Myocyte (in vitro differentiated cells): ENCODE measurements at places on chromosomes 3 and 15.

- DNase-seq: peak; percentile 7
Measured at GRCh38 chr3:100602506-100603444, 6.6 kb upstream of the ADGRG7 start.

- DNase-seq: no peak
Measured at GRCh38 chr3:58242340-58242739, 4.7 kb downstream of the ABHD6 start.

DNA sequence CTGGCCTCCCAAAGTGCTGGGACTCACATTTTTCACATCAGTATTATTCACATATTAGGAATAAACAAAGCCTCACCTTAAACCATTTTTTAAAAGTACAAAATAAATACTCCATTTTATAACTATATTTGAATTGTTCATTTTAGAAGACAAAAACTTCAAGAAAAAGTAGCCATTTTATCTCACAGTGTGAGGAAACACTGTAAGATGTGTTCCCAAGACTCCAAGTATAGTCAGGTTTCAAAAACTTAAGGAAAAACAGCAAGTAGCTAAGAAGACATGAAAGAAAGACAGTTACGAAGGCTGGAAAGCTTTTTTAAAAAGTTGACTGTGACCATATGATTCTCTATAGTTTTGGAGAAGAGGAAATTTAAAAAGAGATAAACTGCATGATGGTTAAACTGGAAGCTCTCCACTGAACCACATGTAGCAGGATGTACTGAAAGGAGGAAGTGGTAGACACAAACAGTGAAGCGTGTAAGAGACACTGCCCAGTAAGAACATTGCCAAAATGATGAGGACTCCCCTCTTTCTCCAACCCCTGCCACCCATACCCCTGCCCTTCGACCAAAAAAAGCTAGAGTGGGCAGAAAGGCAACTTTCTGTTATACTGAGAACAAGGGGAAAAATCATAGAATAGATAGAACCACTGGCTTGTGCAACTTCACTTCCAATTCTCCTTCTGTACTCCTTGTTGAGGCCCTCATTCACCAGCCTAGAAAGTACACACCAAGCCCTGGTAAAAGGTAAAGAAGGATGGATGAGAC is 6.2 kb upstream of the TMF1 start:
- DNase-seq: no peak

GRCh38 chr3:107574650-107575049 is 51.9 kb downstream of the BBX start:
- peak; percentile 70 for DNase-seq

DNA sequence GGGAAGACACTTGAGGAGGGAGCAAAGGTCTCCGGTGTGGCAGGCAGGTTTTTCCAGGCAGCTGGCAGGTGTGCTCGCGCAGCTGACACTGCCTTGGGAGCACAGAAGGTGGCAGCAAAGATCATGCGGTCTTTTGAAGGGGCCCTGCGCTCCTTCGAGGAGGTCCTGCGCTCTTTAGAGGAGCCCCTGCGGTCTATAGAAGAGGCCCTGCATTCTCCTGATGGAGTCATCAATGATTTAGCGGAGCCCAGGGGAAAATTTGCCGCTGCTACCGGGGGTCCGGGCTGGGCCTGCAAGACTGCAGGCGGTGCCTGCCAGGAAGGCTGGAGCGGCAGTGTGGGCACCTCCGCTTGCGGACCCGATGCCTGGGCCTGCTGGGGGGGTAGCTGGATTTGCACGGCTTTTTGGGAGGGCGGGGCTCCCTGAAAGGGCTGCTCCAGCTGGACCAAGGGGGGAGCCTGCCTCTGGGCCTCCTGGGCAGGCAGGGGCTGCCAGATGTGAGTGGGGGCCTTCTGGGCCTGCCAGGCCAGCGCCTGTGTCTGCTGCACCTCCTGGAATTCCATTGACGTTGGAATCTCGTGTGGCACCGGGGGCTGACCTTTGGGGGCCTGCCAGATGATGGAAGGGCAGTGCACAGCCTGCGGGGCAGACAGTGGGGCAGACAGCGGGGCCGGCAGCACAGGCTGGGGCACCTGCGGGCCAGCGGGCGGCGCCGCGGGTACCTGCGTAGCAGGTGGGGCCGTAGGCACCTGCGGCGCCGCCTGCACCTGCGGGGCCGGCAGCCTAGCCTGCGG is 2.1 kb downstream of the MAGEL2 start:
- DNase-seq: no peak

- no peak for DNase-seq
Measured at GRCh38 chr3:58144478-58145325, 66.1 kb downstream of the DNASE1L3 start.

- DNase-seq: no peak
Measured at GRCh38 chr3:117226932-117227331, 517.4 kb downstream of the TUSC7 start.

- DNase-seq: no peak
Measured at GRCh38 chr15:25054329-25054728, 99.5 kb downstream of the SNRPN start.

GRCh38 chr15:73328149-73328820 is 40.5 kb downstream of the HCN4 start:
- DNase-seq: no peak

DNA sequence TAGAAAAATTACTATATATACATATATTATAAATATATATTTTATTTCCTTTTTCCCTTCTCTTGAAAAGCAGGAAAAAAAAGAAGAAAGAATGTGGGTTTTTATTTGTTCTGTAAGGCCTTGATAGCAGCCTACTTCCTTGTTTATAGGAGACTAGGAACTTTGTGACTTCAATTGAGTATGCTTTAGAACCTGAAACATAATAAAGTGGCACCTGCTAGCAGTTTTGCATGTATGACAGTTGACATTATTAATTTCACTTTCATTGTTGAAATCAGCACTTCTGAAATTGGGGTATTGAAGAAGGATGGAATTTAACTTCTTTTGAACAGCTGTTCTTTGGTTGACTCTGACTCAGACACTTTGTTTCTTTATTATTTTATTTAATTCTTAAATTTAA is 56.9 kb downstream of the GLCE start:
- peak; percentile 10 for DNase-seq

- DNase-seq: no peak
Measured at GRCh38 chr3:111808439-111808838, 50.6 kb upstream of the PHLDB2 start.

- DNase-seq: no peak
Measured at GRCh38 chr3:194395778-194396538, 3.1 kb downstream of the GP5 start.

GRCh38 chr15:40554161-40554525 is 10.7 kb downstream of the CCDC32 start:
- DNase-seq: no peak

- no peak for DNase-seq
Measured at GRCh38 chr15:51244423-51244869, 94.0 kb downstream of the CYP19A1 start.

- DNase-seq: no peak
Measured at GRCh38 chr3:170477395-170477794, 58.7 kb downstream of the CLDN11 start.

GRCh38 chr15:101332061-101332467 is 37.0 kb upstream of the SNRPA1 start:
- no peak for DNase-seq

GRCh38 chr3:59101231-59101736 is 51.5 kb upstream of the CFAP20DC start:
- peak; percentile 87 for DNase-seq

DNA sequence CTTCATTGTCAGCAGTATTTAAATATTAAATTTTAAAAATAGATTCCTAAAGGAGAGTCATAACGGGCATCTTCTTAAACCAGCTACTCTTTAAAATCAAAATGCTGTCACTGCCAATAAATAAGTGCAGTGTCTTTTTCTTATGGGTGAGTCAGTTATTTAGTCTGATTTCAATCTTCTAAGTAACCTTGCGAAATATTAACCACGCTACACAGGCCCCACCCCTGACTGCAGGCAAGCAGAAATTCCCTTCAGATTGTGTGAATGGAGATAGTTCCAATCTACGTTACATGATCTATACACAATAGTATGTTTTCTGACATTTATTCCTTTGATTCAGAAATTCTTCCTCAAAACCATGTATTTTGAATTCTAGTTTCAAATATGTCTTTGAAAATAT is 141.5 kb downstream of the GADL1 start:
- DNase-seq: peak; percentile 24

DNA sequence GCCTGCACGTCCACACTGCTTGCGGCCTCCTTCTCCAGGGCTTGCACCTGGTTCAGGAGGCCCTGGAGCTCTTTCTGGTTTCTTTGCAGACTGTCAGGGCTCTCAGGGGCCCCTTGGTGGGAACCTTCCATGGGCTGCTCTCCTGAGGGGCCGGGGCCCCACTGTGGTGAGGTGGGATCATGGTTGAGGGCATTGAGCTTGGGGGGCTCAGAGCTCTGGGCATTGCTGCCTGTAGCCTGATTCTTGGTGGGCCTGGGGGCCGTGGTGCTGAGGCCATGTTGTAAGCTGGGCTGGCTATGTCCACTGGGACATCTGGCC is 7.5 kb downstream of the XIRP1 start:
- no peak for DNase-seq

DNA sequence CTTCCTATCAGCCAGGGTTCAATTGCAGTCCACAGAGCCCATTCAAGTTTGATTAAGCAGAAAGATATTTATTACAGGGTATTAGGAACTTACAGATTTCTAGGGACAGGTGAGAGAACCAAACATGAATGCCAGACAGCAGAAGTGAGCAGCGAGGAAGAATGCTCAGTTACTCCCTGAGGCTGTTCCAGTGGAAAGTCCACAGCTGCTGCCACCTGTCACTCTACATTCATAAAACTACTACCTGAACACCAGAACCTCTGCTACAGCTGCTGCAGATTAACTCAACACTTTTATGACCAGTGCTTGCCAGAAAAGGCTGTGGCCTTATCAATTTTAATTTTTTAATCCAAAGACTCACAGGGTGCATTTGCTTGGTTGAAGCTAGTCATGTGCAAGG is 325.4 kb upstream of the ONECUT1 start:
- no peak for DNase-seq
